HS-27A (cell line): ENCODE measurements at places on chromosomes 16 and 17.

GRCh38 chr17:773467-774312, 8.4 kb downstream of the GLOD4 start:
- DNase-seq, result no peak

GRCh38 chr16:24685539-24686432, 43.7 kb upstream of the TNRC6A start:
- DNase-seq, result no peak

GRCh38 chr16:64132759-64133361, 989.0 kb downstream of the CDH11 start:
- DNase-seq, result no peak

DNA sequence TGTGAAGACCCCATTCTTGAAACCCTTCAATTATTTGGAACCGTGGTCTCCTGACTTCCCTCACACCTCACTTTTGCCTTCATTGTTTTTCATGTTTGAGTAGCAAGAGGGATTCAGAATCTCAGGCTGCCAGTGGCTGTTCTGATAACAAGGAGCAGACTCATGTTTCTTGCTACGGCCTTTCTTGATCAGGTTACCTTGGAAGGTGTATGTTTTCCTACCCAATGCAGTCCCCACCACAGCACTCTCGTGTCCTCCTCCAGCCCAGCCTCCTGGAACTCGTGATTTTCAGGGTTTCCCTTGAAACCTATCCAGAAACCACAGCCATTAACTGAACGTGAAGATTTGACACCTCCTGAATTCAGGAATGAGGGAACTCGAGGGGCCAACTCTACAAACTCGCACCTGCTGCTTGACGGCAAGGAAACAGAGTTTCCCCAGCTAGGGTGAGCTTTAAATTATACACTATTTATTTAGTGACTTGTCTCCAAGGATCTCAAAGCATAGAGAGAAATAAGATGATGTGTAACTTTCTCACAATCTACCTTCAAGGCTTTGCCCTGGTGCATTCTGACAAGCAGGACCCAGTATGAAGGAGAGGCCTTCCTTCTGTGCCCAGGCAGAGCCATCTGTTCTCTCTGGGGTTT, 1.6 kb downstream of the ZFHX3 start:
- DNase-seq, result no peak

DNA sequence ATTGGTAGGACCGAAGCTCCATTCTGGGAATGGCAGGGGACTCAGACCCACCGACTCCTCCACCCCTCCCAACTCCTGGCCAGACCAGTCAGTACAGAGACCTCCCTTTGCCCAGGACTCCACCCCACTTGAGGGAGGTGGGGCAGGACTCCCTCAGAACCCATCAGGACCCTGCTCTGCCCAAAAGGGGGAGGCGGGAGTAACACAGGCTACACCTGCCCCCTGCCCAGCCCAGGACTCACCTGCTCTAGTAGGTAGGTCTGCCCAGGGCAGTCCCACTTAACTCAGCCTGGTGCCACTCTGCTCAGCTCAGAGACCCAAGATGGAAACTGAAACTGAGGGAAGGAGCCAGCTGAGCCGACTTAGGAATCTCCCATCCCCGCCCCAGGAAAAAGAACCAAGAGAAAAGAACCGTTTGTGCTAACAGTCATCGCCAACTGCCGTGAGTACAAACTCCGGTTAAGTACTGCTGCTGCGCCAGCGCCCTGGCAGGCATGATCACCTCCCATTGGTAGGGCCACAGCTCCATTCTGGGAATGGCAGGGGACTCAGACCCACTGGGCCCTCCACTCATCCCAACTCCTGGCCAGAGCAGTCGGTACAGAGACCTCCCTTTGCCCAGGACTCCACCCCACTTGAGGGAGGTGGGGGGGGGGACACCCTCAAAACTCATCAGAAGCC, 503 bp downstream of the DHX58 start:
- DNase-seq, result no peak

DNA sequence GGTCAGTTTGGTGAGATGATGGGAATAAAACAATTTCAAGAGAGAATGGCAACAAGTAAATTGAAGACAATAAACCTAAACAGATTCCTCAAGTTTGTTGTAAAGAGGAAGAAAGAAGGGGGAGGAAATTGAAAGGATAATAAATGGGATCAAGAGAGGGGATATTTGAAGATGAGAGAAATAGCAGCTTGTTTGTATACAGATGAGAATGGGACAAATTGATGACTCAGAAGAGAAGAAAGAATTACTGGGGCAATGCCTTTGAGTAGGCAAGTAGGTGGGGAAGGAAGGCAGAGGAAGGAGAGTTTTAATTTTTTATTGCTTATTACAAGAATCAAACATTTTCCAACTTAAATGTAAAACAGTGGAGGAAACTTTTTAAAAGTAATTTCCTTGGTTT, 98.3 kb downstream of the CHD9 start:
- no peak for DNase-seq

DNA sequence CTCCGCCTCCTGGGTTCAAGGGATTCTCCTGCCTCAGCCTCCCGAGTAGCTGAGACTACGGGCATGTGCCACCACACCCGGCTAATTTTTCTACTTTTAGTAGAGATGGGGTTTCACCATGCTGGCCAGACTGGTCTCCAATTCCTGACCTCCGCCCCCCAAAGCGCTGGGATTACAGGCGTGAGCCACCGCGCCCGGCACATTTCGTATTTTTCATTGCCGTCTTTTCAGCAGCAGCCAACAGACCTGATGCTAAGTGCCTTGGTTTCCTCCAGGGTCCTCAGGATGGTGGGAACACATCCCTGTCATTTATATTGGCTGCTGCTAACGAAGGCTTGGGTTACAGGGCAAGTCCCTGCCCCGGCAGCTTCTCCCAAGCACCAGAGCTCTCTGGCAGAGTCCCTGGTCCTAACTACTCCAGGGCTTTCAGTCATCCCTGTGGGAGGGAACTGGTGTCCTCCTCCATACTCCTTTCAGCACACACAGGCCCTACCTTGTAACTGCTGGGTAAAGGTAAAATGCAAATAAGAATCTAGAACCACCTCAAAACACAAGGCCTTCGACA, 1.5 kb upstream of the RNF157 start:
- no peak for DNase-seq

- no peak for DNase-seq
Measured at GRCh38 chr17:43018008-43018853, 4.0 kb downstream of the VAT1 start.

DNA sequence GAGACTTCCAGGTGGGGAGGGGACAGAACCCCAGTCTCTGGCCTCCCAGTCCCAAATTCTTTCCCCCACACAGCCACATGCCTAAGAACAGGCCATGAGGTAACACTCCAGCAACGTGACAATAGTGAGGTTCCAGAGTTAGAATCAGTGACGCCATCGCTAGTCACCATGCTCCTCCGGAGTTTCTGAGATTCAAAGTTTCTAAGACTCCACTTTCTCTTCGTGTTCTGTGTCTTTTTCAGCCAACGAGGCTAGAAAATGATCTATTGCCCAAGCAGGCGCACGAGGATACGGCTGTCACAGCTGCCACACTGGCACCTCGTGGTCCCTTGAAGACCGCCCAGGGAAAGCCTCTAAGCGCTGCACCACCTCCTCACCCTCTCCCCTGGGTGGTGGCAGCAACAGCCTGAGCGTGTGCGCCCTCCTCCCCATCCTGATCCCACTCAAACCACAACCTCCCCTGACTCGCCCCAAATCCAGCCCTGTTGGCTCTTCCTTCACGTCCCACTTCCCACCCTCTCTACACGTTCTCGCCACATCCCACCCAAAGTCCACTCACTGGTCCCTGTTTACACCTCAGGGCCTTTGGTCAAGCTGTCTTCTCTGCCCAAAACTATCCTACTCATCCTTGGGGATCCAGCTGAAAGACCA, 1.0 kb downstream of the MCRIP1 start:
- no peak for DNase-seq

GRCh38 chr17:19938736-19939135, 38.9 kb downstream of the AKAP10 start:
- no peak for DNase-seq

DNA sequence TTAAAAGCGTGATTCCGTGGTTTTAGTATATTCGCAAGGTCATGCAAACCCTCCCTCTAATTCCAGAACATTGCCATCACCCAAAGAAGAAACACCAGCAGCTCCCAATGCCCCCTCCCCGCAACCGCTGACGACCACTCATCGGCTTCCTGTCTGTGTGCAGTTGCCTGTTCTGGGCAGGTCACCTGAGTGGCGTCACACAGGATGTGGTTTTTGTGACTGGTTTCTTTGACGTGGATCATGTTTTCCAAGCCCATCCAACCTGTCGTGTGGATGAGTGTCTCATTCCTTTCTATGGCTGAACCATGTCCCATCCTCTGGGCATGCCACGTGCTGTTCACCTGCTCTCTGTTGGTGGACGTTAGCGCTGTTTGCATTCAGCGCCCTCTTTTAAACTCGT, 8.2 kb upstream of the ATP2C2 start:
- DNase-seq, result no peak

- DNase-seq, result no peak
Measured at GRCh38 chr17:31508288-31509094, 117.0 kb downstream of the RAB11FIP4 start.

DNA sequence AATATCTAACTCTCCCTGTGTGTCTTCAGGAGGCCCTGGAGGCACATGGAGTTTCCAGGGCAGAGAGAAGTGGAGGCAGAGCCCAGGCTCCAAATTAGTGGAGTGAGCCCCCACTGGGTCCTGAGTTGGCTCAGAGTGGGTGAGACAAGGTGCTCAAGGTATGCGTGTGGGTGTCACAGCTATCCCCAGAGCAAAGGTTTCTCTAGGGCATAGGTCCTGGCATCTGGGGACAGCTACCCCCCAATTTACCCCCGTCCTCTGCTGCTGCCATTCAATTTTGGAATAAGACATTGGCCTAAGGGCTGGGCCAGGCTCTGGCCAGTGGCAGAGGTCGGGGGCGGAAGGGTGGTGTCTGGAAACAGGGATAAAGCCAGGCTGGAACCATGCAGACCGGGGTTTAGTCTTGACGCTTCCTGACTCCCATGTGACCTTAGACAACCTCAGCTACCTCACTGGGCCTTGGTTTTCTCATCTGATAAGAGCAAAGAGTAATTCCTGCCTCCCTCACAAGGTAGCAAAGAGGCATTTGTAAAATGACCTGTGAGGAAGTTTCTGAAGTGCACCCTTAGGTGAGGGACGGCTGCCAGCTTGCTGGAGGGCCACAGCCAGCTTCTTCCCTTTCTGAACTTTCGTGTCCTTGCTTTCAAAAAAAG, 78.2 kb upstream of the TMEM97 start:
- DNase-seq, result no peak

GRCh38 chr16:51919736-51920135, 627.2 kb downstream of the TOX3 start:
- DNase-seq, result no peak

DNA sequence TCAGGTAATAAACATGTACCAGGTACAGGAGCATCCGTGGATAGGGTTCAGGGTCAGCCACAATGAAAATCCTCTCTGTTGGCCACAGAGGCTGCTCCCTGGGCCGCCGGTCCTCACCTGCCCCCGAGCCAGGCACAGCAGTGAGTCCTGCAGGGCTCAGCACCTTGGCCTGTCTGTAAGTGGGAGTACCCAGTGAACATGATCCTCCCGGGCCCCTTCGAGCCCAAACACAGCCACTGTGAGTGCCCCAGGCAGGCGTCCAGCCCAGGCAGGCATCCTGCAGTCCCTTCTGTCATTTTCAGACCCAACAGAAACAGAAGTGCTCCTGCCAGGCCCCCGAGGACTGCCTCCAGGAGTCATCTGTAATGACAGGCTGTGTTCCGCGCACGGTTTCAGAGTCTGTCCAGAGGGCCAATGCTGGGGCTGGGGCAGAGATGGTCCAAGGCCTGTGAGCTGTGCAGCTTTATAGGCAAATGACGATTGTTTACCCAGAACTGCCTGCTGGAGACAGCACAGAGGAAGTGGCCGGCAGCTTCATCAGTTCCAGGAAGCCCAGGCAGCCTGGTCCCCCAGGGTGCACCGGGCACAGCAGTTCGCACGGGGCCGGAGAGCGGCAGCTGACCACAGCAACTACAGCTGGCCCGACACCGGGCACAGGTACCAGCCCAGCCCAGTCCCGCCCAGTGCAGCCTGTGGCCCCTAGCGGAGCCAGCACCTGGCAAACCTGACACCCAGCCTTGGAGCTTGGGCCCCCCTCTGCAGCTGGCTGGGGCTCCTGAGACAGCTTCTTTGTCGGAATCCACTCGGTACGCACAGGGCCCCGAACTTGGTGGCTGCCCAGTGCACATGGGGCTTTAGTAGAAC, 13.2 kb downstream of the SLC7A5 start:
- no peak for DNase-seq

- DNase-seq, result no peak
Measured at GRCh38 chr17:58360296-58361063, 8.5 kb upstream of the SUPT4H1 start.

DNA sequence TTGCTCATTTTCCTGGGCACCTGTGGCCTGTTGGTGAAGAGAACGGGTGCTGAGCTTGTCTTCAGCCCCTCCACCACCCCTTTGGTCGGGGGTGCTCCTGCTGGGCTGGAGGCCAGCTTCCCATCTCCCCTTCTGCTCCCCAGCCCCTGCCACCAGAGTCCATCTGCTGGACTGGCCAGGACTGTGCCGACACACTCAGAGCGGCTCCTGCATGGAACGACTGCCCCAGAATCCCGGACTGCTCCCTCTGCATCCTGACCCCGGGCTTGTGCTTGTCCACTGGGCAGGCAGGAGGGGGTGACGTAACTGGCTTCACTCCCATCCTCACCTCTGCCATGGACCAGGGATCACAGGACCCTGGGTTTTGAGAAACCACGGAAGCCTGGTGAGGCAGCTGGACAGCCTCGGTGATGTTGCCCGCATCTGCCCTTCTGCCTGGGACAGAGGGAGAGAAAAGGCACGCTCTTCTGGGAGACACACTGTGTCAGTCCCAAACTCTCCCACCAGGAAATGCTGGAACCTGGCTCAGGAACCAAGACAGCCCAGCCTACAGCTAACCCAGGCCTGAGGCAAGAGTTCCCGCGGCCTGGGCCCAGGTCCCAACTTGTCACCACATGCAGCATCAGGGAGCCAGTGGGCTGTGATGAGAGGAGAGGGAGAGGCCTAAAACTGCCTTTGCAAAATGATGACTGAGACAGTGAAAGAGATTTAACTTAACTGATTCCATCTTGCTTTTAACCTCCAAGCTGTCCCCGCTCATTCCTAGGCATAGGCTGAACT, 16.1 kb upstream of the GSDMA start:
- DNase-seq, result no peak

DNA sequence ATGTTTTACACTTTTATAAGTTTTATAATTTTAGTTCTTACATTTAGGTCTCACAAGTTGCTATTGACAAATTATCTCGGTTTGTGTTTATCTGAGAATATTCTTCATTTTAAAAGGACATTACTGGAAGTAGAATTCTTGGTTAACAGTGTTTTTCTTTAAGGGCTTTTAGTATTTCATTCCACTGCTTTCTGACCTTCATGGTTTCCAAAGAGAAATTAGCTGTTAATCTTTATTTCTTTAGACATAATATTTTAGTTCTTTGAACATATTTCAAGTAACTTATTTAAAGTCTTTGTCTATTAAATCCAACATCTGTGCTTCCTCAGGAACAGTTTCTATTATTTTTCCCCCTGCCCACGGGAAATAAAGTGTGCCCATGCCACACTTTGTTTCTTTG, 240.1 kb upstream of the AXIN2 start:
- no peak for DNase-seq

GRCh38 chr16:78434401-78434800, 334.9 kb downstream of the WWOX start:
- DNase-seq, result no peak

GRCh38 chr16:88608076-88608475, 30.3 kb upstream of the IL17C start:
- no peak for DNase-seq
